ENCODE measurements at places on chromosomes 1 and 21.

- DNase-seq = peak; percentile 97
These were observed 4.9 kb upstream of the CAPN2 start for GRCh38 chr1:223707256-223708000.

DNA sequence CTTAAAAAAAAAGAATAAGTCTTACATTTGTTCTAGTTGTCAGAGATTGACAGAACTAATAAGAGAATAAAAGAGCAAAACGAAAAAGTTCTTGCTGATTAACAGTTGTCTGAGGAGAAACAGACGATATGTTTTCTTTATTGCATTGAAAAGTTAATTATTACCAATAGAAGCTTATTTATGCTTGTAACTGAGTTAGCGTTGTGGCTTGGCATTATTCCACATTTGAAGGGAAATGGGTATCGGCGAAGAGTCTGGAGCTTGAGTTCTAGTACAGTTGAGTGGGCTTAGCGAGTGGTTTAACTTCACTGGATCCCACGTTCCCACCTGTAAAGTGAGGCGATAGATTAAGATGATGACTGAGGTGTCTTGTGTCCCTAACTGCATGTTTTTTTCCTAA is 109.0 kb downstream of the SDCCAG8 start:
- DNase-seq = no peak

GRCh38 chr1:33317354-33317753 is 3.5 kb downstream of the A3GALT2 start:
- peak; percentile 46 for DNase-seq

DNA sequence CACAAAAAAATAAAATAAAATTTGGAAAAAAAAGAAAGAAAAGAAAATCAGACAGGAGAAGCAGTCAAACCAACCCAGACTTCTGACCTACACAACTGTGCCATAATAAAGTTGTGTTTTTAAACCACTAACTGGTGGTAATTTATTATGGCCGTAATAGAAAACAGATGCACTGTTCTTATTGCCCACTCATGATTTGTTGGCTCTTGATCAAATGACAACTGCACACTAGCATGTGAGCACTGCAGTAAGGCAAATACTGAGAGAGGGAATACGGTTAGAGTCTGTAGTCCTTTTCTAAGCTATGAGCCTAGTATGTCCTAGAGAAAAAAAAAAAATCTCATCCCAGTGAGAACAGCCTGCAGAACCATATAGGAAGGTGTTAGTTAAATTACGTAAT is 61.2 kb upstream of the TNR start:
- peak; percentile 23 for DNase-seq

DNA sequence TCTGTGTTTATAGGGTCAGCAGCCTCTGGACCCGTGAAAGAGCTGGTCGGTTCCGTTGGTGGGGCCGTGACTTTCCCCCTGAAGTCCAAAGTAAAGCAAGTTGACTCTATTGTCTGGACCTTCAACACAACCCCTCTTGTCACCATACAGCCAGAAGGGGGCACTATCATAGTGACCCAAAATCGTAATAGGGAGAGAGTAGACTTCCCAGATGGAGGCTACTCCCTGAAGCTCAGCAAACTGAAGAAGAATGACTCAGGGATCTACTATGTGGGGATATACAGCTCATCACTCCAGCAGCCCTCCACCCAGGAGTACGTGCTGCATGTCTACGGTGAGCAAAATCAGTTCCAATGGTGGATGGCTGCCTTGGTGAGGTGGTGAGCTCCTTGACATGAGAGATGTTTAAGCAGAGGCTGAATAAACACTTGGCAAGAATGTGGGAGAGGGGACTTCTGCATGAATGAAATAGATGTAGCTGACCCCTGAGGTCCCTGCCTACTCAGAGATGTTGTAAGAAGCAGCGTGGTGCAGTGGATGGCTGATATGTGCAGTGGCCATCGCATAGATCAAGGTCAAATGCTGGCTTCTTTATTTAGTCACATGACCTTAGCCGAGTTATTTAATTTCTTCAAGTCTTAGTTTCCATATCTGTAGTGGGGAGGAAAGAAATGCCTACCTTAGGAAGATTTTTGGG is 9.3 kb downstream of the SLAMF7 start:
- DNase-seq = no peak

GRCh38 chr1:28421744-28422143 is 52.2 kb downstream of the PHACTR4 start:
- DNase-seq = no peak

DNA sequence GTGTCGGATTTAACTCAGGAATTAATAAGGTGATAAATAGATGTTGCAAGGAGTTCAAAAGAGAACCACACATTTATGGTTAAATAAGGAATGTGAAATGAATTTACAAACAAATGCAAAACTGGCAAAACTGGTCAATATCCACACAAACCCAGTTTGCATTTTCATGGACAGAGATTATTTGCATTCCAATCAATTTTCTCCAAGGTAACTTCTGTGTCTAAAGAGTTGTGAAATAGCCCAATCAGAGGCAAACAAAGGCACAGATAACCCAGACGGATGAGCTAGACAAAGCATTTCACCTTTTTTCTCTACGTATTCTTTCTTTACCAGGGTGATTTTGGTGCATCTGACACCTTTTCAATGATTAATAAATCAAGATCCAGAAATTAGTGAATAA is 63.9 kb downstream of the MAP3K7CL start:
- peak; percentile 33 for DNase-seq

DNA sequence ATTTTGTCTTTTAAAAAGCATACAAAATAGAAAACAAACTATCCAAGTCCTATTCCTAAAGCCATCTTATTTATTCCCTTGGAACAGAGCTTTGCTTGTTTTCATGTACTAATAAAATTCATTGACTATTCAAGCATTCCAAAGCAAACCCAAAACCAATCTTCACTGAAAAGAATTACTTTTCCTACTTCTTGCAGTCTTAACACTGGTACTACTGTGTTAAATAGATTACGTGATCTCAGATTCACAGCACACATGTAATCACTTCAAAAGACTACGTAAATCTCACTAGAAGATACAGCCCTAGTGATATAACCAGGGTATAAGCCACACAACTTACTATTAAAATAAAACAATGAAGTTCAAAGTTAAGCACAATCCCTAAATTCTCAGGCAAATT is 39.0 kb downstream of the ZZZ3 start:
- no peak for DNase-seq

- peak; percentile 40 for DNase-seq
These were observed 170.4 kb downstream of the PTPRC start for GRCh38 chr1:198809247-198809646.

- DNase-seq = peak; percentile 91
These were observed 95.8 kb upstream of the RGS4 start for GRCh38 chr1:162973381-162973795.

DNA sequence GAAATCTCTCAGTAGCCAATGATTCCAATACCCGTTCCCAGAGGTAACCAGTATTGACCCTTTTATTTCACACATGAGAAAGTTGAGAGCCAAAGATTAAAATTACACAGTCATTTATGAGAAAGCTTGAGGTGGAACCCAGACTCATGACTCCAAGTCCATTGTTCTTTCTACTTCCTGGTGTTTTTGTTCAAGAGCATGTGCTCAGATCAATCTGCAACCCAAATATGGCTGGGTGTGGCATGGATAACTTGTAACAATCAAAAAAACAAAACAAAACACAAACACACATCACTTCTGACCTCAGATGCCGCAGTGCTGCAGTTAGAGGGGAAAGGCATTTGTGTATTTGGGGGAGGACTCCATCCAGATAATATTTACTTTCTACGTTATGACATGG is 18.7 kb upstream of the ABCD3 start:
- no peak for DNase-seq

DNA sequence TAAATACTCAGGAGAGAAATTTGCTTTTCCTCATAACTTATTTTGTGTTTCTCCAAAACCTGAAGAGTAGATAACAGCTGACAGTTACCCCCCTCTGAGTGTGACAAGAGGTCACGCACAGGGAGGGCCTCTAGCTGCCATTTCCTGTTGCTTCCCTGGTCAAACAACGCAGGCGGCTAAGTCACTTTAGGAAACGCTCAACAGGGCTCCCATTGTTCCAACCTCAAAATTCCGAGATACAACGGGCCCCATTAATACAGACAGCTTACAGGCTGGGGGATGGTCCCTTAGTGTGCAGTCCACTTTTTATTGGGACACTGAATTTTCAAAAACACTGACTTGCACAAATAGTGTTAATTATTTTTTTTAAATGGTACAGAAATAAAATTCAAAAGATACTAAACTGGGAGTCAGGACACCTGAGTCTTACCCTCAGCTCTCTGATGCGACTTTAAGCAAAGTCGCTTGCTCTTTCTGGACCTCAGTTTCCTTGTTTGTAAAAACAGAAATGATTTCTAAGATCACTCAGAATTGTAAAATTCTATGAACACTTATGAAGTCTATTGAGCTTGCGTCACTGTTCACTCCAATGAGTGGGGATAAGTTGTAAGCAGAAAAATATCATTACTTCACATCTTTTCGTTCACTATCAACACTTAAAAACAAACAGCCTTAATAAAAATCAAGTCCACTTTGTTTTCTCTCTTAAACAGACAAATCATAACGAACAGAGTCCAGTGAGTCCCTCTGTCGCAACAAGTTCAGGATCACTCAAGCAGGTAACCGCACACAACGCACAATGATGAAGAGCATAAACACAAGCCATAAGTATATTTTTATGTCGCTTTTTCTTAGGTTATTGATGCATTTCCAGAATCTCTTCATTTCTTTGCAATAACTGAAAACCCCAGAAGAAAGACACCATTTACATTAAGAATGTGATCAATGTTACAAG is 13.5 kb downstream of the LZIC start:
- DNase-seq = no peak

DNA sequence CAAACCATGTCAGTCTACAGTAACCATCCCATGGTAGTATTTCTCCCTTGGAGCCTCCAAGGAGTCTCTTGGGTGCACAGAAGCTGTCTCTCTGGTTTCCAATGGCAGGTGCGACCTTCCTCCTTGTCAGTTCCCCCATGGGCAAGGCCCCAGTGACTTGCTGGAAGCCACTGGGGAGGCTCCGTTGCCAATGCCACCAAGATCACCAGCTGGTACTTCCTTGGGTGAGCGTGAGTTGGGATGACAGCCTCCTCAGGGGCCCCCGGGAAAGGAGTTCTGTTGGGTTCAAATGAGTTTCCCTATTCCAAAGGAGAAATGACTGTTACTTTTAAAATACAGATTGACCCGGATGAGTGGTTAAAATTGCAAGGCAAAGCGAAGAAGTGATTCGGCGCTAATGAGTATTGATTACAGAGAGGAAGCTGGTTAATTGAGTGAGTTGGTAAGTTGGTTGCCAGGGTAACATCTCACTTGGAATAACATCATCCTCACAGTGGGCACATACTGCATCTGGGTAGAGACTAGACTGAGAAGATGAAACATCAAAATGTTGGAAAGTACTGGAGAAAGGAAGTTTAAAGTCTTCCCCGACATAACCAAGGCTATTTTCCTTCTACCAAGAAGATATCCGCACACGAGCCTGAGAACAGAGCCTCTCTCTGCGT is 53.0 kb upstream of the LAPTM5 start:
- DNase-seq = no peak

DNA sequence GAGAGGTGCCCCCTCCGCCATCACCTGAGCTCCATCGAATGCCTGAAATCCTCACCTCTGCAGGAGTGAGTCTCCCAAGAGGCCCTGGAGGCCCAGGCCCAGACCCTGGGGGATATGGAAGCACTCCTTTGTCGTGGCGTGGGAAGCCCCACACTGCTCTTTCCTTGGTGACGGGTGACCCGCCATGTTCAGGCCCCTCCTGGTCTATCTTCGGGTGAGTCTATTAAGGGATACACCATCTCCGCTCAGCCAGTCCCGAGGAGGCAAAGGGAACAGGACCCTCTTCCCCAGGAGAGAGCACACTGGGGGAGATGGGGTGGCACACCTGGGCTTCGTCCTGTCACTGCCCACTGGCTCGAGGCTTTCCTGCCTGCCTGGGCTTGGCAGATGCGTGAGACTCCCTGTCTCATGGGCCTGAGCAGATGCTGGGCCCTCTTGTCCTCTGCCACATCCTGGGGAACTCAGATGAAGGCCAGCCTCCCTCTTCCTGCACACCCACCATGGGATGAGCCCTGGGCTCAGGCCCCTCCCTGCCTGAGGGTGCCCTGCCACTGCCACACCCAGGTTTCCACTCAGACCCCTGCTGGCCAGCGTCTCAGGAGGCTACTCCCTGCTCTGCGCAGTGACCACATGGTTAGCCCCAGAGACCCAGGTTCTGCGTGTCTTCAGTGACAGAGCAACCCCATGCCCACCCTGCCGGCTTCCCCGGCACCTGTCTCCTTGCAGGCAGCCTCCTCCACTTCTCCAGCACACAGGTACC is 3.8 kb upstream of the NPHP4 start:
- DNase-seq = no peak

GRCh38 chr1:40764981-40765380 is 18.6 kb upstream of the KCNQ4 start:
- no peak for DNase-seq

- DNase-seq = peak; percentile 86
These were observed 24.1 kb downstream of the ETNK2 start for GRCh38 chr1:204127597-204128242.

DNA sequence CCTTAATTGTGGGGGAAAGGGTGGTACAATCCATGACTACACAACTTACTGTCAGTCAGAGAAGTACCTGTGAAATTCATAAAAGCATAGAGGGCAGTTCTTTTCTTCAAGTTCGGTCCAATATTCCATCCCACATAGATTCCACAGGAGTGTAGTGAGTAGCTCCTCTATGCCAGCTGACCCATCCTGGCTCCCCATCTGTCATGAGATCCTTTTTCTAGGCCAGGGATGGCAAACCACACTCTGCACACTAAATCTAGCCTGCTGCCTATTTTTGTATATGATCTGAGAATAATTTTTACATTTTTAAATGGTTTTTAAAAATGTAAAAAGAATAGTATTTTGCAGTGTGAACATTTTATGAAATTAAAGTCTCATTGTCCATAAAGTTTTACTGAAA is 107.0 kb upstream of the TSPAN2 start:
- no peak for DNase-seq

- DNase-seq = peak; percentile 72
These were observed 62.4 kb upstream of the DIRAS3 start for GRCh38 chr1:68112835-68113243.

- no peak for DNase-seq
These were observed 19.7 kb upstream of the ZBTB40 start for GRCh38 chr1:22431965-22432364.

DNA sequence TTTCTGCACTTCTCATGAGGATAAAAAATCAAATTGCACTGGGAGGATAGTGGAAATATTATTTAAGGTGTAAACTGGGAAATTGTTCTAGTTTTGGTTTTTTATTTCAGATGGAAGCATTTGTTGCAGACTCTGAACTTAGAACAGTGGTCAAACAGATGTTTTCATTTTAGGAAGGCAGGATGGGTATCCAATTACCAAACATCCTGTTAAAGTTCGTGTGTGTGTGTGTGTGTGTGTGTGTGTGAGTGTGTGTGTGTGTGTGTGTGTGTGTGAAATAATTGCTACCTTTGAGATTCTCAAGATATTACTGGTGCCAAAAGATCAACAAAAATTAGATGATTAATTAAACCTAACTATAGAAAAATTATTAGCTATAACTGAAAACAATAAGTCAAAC is 24.3 kb upstream of the DUSP10 start:
- peak; percentile 90 for DNase-seq

- DNase-seq = no peak
These were observed 35.5 kb downstream of the ITGB3BP start for GRCh38 chr1:63487336-63488065.

GRCh38 chr1:202821467-202821866 is 10.7 kb downstream of the PCAT6 start:
- peak; percentile 69 for DNase-seq

- no peak for DNase-seq
These were observed 11.7 kb upstream of the ARHGAP29 start for GRCh38 chr1:94248956-94249688.
